ENCODE measurements at places on chromosomes 1 and 21. TPM values are rescaled to one million over a fixed set of nuclear protein-coding genes. Genes with fewer than 3 reads are reported as not detected.

PEAR1 gene
- total RNA-seq = 14.0 TPM

DMBX1 gene
- not detected for total RNA-seq

C4BPA gene
- total RNA-seq = not detected

OR10Z1 gene
- not detected for total RNA-seq

CNR2 gene
- not detected for total RNA-seq

KIAA1614 gene
- total RNA-seq = 5.2 TPM

HCN3 gene
- total RNA-seq = 0.26 TPM

CDA gene
- total RNA-seq = 1.9 TPM

All from epithelial cell of alveolus of lung (primary cell).